IMR-90 (cell line): ENCODE measurements at places on chromosomes 2 and 18. TPM values are rescaled to one million over a fixed set of nuclear protein-coding genes. Genes with fewer than 3 reads are reported as not detected.

Gene MEP1B
- total RNA-seq, result not detected in 2 replicates

Gene CRYBA2
- not detected in 2 replicates for total RNA-seq

Gene MOGAT1
- not detected in 2 replicates for total RNA-seq

Gene AQP12B
- not detected in 2 replicates for total RNA-seq

Gene SIX3
- not detected in 2 replicates for total RNA-seq

Gene CTAGE1
- total RNA-seq, result under 0.01 TPM in 1 of 2 replicates, not detected in the other

Gene CNDP1
- not detected in 2 replicates for total RNA-seq

Gene RALBP1
- total RNA-seq, result 38.2 and 58.9 TPM in 2 replicates

Gene NEU2
- not detected in 2 replicates for total RNA-seq

Gene UBR3
- 33.9 and 51.9 TPM in 2 replicates for total RNA-seq

Gene CDH19
- not detected in 2 replicates for total RNA-seq

Gene PROM2
- not detected in 2 replicates for total RNA-seq

Gene TCF7L1
- total RNA-seq, result 0.72 and 1.1 TPM in 2 replicates

Gene TSGA10
- 0.54 and 1.1 TPM in 2 replicates for total RNA-seq

Gene PID1
- total RNA-seq, result 0.83 and 0.90 TPM in 2 replicates

Gene GPATCH11
- total RNA-seq, result 4.7 and 8.1 TPM in 2 replicates

Gene INSIG2
- total RNA-seq, result 9.1 and 12.5 TPM in 2 replicates

Gene CDH2
- 105 and 111 TPM in 2 replicates for total RNA-seq

Gene DYSF
- under 0.01 and 0.18 TPM in 2 replicates for total RNA-seq

Gene SLC5A7
- total RNA-seq, result not detected in 2 replicates

Gene SERPINB7
- total RNA-seq, result 100 and 120 TPM in 2 replicates

Gene CHRND
- not detected in 2 replicates for total RNA-seq

Gene ARHGAP28
- 2.8 and 3.8 TPM in 2 replicates for total RNA-seq

Gene SLC20A1
- total RNA-seq, result 94.1 and 123 TPM in 2 replicates

Gene ERBB4
- total RNA-seq, result not detected in 2 replicates

Gene REG3G
- total RNA-seq, result not detected in 2 replicates

Gene TNS1
- 41.9 and 45.2 TPM in 2 replicates for total RNA-seq

Gene DSC2
- total RNA-seq, result not detected in 2 replicates

Gene DLGAP1
- under 0.01 TPM in 1 of 2 replicates, not detected in the other for total RNA-seq

Gene STAT4
- total RNA-seq, result 0.28 and 0.36 TPM in 2 replicates

Gene C2orf76
- total RNA-seq, result 9.7 and 10.6 TPM in 2 replicates

Gene PLGLB2
- 0.72 and 0.83 TPM in 2 replicates for total RNA-seq

Gene MCEE
- 11.1 and 13.9 TPM in 2 replicates for total RNA-seq

Gene OTOS
- total RNA-seq, result not detected in 2 replicates

Gene RFX8
- total RNA-seq, result 1.9 and 2.9 TPM in 2 replicates

Gene SPATA3
- total RNA-seq, result not detected in 2 replicates

Gene SERPINB10
- total RNA-seq, result not detected in 2 replicates

Gene LYG2
- total RNA-seq, result not detected in 2 replicates

Gene ALPP
- total RNA-seq, result not detected in 2 replicates

Gene VWA3B
- not detected in 2 replicates for total RNA-seq

Gene LOXL3
- 14.2 and 17.9 TPM in 2 replicates for total RNA-seq

Gene ITSN2
- 17.2 and 23.3 TPM in 2 replicates for total RNA-seq

Gene SGPP2
- total RNA-seq, result not detected in 2 replicates

Gene EFHD1
- total RNA-seq, result not detected in 2 replicates

Gene SLC40A1
- total RNA-seq, result 3.9 and 5.0 TPM in 2 replicates

Gene SPIRE1
- total RNA-seq, result 28.3 and 31.4 TPM in 2 replicates

Gene IWS1
- total RNA-seq, result 50.0 and 52.5 TPM in 2 replicates

Gene PXDN
- total RNA-seq, result 148 and 153 TPM in 2 replicates
